ENCODE measurements at places on chromosomes 7 and 10. TPM values are rescaled to one million over a fixed set of nuclear protein-coding genes. Genes with fewer than 3 reads are reported as not detected.

DNA sequence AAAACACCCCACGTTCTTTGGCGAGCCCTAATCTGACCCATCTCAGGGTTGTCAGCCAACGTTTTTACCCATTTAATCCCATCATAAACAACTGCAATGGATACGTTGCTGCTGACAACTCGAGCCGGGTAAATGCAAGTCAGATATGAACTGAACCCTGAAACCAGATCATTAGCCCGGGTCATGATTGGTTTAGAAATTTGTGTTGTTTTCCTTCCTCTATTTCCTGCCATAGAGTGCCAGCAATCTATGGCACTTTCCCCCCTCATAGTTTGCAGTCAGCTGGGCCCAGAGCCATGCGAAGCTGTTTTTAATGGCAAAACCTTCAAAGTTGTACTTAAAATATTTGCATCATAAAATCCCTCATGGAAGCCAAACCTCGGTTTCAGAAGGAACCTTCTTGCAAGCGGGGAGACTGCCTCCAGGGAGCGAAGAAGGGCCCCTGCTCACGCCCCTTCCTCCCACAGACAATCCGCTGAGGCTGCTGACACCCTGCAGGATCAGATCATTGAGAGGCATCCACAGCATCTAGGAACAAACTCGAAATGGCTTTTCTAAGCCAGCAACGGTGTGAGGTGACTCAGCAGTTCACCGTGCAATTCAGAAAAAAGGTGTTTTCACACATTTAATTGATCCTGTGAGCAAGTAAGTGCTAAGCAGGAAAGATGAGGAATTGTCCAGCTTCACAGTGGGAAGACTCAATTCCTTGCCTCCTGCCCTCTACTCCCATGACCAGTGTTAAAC, 710.1 kb downstream of the PARD3 start:
- no peak for DNase-seq

Gene NKX6-2
- total RNA-seq = not detected

- DNase-seq = no peak
Measured at GRCh38 chr7:132560825-132561529, 15.3 kb downstream of the PLXNA4 start.

Gene LRRC18
- not detected for total RNA-seq

- no peak for DNase-seq
Measured at GRCh38 chr7:17195576-17195975, 102.9 kb upstream of the AHR start.

GRCh38 chr10:28924717-28925116, 247.4 kb downstream of the BAMBI start:
- DNase-seq = no peak

DNA sequence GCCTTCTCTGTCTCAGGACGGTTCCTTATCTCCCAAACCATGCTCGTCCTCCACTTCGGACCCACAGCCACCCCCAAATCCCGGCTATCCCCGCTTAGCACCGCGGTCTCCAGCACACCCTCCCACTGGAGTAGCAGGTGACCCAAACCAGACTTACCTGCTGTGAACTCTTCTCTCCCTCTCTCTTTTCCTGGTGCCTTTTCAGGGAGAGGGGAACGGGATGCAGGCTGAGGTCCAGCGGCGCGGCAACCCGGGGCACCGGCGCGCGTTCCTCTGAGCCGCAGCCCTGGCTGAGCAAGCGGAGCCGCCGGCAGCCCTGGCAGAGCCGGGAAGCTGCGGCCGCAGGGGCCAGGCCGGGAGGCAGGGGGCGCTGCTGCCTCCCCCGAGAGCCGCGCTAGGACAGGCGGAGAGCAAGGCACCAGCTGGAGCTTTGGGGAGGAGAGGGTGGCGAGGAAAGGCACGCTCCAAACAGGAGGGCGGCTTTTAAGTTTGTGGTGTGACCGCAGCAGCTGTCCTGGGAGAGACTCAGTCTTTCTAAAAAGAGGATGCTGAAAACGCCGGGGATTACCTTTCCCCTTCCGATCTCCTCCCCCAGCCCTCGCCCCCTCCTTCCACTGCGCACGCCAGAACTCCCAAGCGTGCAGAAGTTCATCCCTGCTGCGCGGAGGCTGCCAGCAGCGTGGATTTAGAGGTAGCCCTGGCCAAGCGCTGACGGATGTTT, at the start of gene SEMA3D:
Gene SEMA3D, minus strand, starts transcription at position 536 of the 721 bp plus-strand sequence. CDS start 65,165 bp downstream, outside the sequence.
- peak; percentile 88 for DNase-seq

DNA sequence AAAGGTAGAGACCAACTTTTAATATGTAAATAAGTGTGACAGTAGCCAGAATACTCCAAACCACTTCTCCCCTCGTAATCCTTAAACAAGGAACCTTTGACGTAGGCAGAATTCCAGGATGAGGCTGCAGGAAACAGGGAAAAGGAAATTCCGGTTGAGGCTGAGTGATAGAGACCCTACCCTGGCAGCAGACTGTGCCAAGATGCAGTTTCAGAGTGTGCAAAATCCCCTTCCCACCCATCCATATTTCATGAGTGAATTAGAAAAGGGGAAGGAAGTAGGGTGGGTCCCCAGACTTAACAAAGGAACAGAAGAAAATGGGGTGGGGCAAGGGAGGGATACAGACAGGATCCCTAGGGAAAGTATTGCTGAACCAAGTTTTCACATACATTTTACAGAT, 143.0 kb downstream of the RAPGEF5 start:
- no peak for DNase-seq

All from Daoy (cell line).